Activated gamma-delta T cell treated with Interleukin-2 at 50 U/mL for 16 hours (primary cell): ENCODE measurements at places on chromosomes 7 and 10.
A peak's percentile ranks its signal among the peaks of the same experiment; 100 is the strongest.

- DNase-seq = no peak
These were observed 10.3 kb downstream of the CRHR2 start for GRCh38 chr7:30671793-30672465.

DNA sequence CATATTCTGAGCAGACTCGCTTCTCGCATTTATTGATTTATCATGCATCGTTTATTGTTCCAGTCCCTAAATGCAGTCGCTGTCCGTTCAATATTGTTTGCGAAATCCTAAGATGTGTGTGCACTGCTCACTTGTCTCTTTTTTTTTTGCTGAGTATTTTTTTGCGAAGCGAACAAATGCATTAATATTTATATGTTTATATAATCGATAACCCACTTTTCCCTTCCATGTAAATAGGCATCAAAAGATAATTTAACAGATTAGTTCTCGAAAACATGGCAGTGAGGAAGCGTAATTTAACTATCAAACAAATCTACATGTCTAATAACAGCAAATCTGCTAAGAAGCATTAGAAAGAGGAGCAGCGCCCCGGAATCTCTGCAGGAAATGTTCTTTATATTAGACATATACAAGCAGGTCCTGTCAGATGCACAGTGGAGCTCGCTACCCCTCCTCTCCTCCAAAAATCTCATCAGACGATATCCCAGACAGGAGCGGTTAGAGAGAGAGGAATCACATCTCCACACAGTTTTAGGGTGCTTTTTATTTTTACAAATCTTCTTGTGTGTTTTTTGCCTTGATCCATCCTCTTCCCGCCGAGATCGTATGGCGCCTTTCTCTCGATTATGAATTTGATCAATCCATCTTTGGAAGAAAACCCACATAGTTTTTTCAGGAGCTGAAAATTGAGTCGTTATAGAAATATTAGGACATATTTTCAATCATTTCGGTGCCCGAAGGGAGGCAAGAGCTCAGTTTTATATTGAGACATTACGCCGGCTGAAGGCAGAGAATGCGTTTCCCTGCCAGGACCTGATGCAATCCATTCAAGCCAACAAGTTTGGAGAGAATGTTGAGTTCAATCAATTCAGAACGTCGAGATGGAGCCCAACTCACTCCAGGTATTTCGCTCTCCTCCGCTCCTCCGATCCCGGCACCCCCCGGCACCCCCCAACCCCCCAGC lies at the start of gene ARID5B:
Gene ARID5B (plus strand): TSS at position 871 of the 964 bp plus-strand sequence. CDS start 11 bp downstream, at position 882.
- DNase-seq = peak; percentile 39

GRCh38 chr7:14787551-14787950 lies 115.0 kb downstream of the DGKB start:
- no peak for DNase-seq

GRCh38 chr10:102334101-102334500 lies 61.4 kb upstream of the NFKB2 start:
- DNase-seq = no peak

DNA sequence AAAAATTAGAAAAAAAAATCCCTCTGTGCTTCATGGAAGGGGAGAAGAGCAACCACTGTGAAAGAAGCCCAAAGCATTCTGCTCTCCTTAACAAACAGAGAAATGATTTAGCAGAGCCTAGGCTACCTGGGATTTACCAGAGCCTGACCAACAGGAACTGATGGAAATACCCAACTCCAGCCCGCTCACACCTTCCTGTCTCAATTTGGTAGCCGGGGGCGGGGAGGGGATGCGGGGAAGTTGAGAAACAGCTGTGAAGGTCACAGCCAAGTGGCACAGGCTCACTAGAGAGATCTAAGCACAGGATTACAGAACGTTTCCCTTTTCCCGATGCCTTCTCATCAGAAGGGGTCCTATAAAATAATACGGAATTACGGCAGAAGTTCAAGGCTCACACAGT lies 17.6 kb downstream of the RSU1 start:
- DNase-seq = no peak

DNA sequence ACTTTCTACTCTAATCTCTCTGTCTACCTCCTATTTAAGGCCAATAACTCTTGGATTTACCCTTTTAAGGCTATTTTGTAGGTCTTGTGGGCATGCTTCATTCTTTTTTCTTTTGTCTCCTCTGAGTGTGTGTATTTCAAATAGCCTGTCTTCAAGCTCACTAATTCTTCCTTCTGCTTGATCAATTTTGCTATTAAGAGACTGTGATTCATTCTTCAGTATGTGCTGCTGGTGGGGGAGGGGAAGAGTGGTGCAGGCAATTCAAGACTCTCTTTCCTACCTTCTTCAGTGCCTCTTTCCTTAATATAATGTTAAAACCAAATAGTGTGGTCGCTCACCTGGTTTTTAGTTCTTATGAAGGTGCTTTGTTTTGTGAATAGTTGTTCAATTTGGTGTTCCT lies 20.0 kb downstream of the ABCB1 start:
- DNase-seq = no peak

- no peak for DNase-seq
These were observed 448.1 kb downstream of the GATA3 start for GRCh38 chr10:8502573-8502972.

DNA sequence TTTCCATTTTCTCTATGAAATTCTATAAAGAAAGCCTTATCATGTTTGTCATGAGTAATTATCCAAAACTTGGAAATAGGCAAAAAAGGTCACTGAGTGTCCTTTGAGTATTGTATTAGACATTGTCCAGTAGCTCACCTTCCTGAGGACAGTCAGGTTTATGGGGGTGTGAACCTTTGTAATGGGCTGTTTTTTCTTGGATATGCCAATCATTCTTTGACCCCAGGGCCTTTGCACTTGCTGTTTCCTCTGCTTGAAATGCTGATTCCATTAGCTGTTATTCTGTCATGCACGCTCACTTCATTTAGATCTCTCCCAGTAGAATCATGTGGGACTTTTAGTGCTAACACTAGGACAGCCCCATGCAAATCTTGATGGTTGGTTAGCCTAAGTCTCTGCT lies 4.9 kb downstream of the CCDC172 start:
- no peak for DNase-seq
